ENCODE measurements at places on chromosomes 6 and 20.

- no peak for DNase-seq
These were observed 17.6 kb downstream of the TFAP2B start for GRCh38 chr6:50836231-50836630.

DNA sequence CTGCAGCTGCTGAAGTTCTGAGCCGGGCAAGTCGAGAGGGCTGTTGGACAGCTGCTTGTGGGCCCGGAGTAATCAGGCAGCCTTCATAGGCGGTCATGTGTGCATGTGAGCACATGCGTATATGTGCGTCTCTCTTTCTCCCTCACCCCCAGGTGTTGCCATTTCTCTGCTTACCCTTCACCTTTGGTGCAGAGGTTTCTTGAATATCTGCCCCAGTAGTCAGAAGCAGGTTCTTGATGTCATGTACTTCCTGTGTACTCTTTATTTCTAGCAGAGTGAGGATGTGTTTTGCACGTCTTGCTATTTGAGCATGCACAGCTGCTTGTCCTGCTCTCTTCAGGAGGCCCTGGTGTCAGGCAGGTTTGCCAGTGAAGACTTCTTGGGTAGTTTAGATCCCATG is 21.2 kb upstream of the MAPK13 start:
- DNase-seq, result no peak

- DNase-seq, result no peak
These were observed 1204.0 kb upstream of the ADGRB3 start for GRCh38 chr6:67431076-67431475.

GRCh38 chr6:18284261-18284660 is 19.9 kb upstream of the DEK start:
- DNase-seq, result no peak

- DNase-seq, result no peak
These were observed 172.0 kb upstream of the NRSN1 start for GRCh38 chr6:23953976-23954375.

GRCh38 chr20:49809803-49810359 is 2.7 kb upstream of the SLC9A8 start:
- no peak for DNase-seq

GRCh38 chr6:101826269-101826668 is 432.8 kb downstream of the GRIK2 start:
- no peak for DNase-seq

DNA sequence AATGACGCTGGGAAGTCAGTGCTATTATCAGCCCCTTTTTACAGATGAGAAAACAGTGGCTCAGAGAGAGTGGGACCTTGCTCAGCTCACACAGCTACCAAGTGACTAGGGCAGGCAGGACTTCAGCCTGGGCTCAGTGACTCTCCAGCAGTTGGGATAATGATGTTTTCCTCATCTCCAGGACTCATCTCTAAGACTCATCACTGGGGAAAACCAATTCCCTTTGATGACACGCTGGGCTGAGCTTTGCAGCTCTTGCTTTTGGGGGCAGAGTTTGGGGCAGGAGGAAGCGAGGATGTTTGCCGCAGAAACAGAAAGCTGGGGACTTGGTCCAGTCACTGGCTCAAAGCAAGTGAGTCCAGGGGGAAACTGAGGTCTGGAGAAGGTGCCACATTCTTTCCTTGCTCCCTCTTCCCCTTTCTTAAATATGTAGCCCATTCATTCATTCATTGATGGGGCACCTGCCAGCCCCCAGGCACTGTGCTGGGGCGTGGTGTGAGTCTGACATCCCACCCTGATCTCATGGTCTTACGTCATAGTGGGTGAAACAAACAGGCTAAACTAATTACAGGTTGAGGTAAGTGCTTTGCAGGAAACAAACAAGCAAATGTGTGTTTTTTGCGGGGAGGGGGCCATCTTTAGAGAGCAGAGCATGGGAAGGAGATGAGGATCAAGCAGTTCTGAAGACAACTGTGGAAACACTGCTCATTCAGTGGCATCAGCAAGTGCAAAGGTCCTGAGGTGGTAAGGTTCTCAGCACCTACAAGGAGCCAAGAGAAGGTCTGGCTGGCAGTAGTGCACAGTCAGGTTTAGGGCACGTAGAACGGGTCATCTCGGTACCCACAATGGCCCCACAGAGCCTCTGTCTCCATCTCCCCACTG is 74.4 kb upstream of the PMEPA1 start:
- DNase-seq, result no peak

GRCh38 chr20:19565736-19566135 is 192.3 kb upstream of the RIN2 start:
- no peak for DNase-seq

DNA sequence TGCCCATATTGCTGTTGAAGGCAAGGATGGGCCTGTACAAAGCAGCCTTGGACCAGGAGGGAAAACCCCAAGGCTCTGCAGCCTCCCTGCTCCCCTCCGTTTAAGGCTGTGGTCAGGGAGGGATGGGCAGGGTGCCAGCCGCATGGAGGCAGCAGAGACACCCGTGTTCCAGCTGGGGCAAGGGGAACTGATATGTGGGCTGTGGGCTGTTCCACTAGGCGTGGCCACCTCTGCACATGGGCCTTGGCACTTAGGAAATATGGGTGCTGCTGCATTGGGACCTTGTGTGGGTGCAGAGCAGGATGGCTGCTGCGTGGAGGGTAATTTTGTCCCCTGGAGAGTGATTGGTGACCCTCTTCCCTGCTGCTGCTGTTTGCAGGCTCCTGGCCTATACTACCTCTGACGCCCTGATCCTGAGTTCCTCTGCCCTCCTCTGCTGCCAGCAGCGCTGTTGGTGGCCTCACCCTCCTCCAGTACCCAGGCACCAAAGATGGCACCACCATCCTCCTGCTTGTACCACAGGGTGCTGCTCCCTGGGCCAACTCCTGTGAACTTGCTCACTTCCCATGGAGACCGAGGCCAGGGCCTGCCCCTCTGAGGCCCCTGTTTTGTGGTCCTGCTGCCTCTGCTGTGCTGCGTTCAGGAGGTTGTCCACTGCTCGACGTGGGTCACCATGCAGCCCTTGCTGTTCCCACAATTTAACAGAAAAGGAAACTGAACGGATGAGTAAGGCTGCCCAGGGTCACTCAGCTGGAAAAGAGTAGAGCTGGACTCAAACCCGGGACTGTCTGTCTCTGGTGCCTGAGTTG is 35.3 kb downstream of the PANK2 start:
- no peak for DNase-seq

GRCh38 chr6:18087396-18088165 is 34.9 kb downstream of the NHLRC1 start:
- no peak for DNase-seq
